CD4-positive, alpha-beta T cell treated with Interleukin-10 for 1 hour (primary cell): ENCODE measurements at places on chromosomes 2 and 18.
A peak's percentile ranks its signal among the peaks of the same experiment; 100 is the strongest.

DNA sequence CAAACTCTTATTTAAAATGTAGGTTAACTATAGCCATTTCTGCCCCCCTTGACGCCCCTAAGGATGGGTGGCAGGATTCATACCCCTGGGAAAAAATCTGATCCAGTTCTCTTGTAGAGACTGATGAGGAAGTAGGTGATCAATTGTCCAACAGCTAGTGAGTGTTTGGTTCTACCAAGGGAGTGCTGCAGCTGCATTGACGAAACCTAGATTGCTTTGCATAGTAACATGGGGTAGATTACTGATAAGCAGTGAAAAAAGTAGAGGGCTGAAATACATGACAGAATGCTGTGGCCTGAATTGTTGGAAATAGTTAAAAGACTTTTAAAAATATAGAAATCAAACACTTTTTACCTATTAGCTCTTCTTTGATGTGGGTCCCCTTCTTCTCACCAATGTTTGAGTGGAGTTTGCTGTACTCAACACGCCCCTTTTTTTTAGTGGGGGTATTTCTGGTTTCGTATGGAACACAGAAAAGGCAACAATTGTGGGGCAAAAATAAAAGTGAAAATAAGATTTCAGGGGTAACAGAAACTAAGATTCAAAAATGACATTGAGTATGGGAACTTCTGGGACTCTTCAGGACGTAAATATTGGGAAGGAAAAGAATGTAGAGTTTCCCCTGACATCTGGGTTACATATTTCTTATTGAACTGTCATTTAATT, 66.2 kb downstream of the MAIP1 start:
- no peak for DNase-seq

GRCh38 chr2:130336877-130337734, 5.6 kb upstream of the IMP4 start:
- peak; percentile 56 for DNase-seq

- no peak for DNase-seq
Observed at GRCh38 chr18:58937887-58938267, 73.2 kb downstream of the ZNF532 start.

DNA sequence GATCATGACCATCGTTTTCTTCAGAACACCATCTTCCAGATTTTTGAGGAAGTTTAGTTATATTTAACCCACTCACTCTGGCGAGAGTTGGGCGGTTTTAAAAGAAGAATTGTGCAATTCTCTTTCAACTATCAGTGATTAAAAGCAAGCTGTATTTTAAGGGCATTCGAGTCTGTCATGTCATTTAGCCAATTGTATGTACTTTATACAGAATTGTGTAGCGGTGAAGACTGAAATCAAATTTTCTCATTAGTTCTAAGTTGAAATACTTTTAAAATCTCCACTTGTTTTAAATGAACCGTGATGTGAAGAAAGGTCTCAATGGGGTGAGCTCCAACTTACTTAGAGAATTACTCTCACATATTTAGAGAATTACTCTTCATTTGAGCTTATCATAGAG, 214.6 kb upstream of the DTNA start:
- DNase-seq, result no peak

GRCh38 chr2:212426637-212427412, 111.8 kb downstream of the ERBB4 start:
- no peak for DNase-seq

GRCh38 chr18:67266246-67267237, 250.0 kb downstream of the DSEL start:
- no peak for DNase-seq

GRCh38 chr2:9081750-9082149, 78.3 kb upstream of the MBOAT2 start:
- DNase-seq, result no peak

DNA sequence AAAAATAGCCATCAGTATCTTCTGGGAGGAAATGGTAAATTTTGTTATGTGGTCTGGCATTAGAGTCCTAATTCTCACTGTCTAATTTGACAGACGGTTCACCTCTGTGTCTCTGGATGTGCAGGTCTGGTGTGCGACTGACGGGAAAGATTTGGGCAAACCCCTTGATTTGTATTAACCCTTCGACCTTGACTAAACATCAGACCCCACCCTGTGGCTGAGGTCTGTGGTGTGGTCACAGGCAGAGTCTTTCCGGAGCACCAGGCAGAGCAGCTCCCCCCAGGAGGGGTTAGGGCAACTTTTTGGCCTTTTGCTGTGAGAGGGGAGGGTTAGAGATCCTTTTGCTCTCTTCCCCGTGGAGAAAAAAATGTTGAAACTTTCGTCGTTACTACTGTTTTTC, 6.4 kb downstream of the TWIST2 start:
- no peak for DNase-seq
